ENCODE measurements at places on chromosomes 1 and 21.

DNA sequence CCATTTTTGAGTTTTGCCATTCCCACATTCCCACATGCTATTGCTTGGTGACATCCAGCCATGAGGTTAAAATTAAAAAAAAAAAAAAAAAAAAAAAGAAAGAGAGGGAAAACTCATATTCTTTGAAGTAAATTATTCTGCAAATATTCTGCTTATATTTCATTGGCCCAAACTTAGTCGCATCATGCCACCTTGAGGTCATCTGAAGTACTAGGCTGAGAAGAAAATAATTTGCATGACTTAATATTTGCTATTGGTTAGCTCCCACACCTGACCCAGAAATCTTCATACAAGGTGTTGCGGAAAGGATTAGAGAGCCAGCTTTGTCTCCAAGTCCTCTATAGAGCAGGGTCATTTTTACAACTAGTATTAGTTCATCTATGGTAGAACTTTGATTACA, 2206.0 kb downstream of the MRPL39 start:
- DNase-seq = no peak

DNA sequence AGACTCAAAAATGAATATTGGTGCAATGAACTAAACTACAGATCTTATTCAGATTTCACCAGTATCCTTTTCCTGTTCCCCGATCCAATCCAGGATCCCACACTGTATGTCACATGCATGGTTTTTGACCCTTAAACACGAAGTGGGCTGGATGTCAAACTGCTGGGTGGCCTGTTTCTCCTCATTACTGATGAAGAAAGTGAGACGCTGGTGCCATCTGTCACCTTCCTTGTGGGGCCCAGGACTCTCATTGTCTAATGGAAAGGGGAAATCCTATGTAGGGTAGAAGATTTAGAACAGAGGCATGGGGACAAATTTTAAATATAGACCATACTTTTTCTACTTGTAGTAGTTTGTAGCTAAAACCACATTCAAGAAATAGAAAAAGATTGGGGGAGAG, 56.2 kb downstream of the DISC1 start:
- DNase-seq = no peak

- no peak for DNase-seq
Measured at GRCh38 chr1:201882665-201883132, 6.0 kb upstream of the SHISA4 start.

DNA sequence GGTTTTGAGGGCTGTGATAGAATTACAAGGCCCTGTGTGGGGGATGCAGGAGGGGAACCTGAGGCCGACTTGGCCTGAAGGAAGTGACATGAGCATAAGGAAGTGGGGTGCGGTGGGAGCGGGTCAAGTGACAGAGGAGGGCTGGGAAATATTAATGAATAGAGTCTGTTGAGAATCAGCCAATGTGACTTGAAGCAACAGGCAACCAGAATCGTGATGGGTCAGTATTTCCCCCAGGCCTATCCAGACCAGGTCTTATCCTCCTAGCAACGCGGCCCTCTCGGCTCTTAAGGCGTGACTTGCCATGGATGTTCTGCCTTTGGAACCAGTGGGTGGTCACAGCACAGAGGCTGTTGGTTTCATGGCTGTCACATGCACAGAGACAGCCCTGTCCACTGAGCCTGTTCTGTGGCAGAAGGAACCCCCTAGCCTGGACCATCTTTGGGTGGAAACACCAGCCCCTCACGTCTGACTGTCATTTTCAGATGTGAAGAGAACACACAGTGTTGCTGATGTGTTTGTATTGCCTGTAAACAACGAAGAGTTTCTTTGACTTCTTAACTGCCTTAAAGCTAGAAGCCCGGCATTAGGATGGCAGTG, 468.8 kb downstream of the CAMTA1 start:
- no peak for DNase-seq

DNA sequence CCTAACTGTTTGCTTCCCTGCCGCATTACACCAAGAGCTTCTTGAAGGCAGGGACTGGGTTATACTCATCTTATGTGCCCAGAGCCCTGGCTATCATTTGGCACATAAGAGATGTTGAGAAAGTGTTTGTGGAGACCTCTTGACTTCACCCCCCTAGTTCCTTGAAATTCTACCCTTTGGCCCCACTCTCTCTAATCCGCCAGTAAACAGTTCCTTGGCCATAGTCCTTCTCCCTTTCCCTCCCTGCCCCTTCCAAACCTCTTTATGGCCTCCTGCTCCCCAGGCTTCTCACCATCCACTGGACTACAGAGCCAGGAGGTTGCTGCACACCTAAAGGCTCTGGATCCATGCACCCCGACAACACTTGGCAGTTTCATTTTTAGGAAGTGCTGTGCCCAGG, 1.5 kb upstream of the CDK18 start:
- no peak for DNase-seq

DNA sequence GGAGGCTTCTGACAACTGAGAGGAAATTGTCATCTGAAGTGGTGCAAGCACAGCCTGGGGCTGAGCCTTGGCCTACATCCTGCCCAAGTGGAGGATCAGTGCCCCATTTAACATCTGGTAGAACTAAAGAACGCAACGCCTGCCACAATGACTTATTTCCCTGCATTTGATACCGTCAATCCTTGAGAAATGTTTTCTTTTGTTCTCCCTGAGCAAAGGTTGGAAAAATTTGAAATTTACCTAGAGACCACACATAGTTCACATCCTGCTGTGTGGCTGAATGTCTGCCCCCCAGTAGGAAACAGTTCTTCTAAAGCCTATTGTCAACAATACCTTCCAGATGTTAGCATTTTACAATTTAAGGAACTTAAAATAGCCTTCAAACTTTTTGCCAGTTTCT, 5.6 kb upstream of the RGS4 start:
- no peak for DNase-seq

GRCh38 chr1:981955-982558, at the start of gene PERM1:
Gene PERM1, minus strand, starts transcription at chr1:982093. Its CDS starts 1,064 bp downstream, at chr1:981029.
- DNase-seq = no peak

DNA sequence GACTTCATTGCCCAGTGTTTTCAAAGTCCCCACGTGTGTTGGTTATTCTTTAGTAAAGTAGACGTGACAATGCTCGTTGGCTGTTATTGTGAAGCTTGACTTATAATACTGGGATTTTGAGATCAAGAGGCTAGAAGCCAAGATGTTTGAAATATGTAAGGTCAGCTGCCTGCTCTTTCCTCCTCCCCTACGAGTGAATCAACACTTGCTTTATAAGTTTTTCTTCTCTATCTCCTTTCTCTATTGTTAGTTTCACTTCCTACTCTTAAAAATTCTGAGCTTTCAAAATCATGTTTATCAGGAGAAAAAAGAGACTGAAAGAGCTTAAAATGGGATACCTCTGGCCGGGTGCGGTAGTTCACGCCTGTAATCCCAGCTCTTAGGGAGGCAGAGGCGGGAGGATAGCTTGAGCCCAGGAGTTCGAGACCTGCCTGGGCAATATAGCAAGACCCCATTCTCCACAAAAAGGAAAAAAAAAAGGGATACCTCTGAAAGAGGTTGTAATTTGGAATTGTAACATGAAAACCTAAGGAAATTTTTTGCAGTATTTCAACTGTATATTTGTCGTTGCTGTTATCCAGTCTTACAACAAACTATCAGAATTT, 72.0 kb downstream of the EPB41 start:
- DNase-seq = no peak

- no peak for DNase-seq
Measured at GRCh38 chr21:30251781-30252180, 31.0 kb downstream of the KRTAP24-1 start.

- no peak for DNase-seq
Measured at GRCh38 chr1:64459743-64460142, 10.2 kb upstream of the CACHD1 start.

- no peak for DNase-seq
Measured at GRCh38 chr1:67148516-67149178, 13.9 kb upstream of the C1orf141 start.

DNA sequence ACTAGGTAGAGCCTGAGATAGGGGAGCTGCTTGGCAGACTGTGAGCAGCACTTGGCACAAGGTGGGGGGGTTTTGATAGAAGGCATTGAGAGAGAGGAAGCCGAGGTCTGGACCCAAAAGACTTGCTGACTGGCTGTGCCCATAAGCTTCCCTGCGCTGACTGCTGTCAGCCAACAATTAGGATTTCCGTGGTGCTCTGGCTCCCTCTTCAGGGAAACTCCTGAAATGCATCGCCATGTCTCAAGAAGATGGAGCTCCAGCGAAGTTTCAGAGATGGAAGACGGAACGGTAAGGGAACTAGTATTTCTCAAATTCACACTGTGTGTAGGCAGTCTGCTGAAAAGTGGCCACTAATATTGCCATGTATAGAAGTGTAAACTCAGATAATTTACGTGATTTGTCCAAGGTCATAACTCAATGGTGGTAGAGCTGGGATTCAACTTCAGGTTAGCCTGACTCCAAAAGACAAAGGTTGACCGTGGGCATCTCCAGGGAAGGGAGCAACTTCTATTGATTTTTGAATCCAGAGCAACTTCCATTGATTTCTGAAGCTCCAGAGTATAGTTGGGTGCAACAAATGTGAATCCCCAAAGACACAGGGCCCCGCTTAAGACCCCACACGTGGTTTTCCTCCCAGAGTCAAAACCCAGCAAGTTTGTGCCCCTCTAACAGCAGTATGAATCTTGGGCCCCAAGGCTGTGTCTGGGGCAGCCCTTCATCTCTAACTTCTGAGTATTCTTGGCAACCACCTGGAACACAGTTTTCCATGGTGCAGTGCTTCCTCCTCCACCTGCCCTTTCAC, 44.5 kb upstream of the CRNN start:
- DNase-seq = no peak

GRCh38 chr21:45822429-45823099, 159.0 kb upstream of the COL6A1 start:
- DNase-seq = no peak

DNA sequence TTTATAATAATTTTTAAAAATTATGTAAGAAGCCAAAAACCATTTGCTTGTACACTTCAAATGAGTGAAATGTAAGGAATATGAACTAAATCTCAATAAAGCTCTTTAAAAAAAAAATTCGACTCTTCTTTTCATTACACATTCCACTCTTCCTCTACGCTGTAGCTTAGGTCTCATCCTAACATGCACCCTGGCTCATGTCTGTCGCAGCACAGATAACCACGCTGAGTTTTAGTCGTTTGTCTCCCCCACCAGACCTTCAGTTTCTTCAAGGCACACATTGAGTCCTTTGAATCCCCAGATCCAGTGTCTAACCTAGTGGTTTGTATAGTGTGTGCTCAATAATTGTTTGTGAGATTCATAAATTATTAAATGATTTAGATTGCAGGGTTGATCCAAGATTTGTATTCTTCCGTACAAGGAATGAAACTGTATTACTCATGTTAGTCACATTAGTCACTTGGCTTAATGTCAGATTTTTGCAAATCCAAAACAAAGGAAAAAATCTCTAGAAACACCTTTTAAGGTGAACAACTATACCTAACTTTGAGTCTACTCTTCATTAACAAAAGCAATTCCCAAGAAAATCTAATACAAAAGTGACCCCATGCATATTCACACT, 57.3 kb downstream of the SLC25A24 start:
- DNase-seq = no peak

- no peak for DNase-seq
Measured at GRCh38 chr1:24795236-24795635, 50.0 kb downstream of the CLIC4 start.

GRCh38 chr21:44865561-44866280, 7.8 kb downstream of the PTTG1IP start:
- DNase-seq = no peak

- DNase-seq = no peak
Measured at GRCh38 chr21:46392921-46393320, 65.8 kb upstream of the DIP2A start.

- no peak for DNase-seq
Measured at GRCh38 chr1:207670192-207670591, 25.3 kb downstream of the CR1L start.

GRCh38 chr1:161676958-161677689, 14.2 kb downstream of the FCGR2B start:
- no peak for DNase-seq

- DNase-seq = no peak
Measured at GRCh38 chr1:16498573-16499413, 15.3 kb downstream of the RNU1-1 start.

- no peak for DNase-seq
Measured at GRCh38 chr1:67724928-67725560, 40.0 kb downstream of the GADD45A start.

- DNase-seq = no peak
Measured at GRCh38 chr1:188062456-188062855, 1233.7 kb downstream of the PLA2G4A start.

DNA sequence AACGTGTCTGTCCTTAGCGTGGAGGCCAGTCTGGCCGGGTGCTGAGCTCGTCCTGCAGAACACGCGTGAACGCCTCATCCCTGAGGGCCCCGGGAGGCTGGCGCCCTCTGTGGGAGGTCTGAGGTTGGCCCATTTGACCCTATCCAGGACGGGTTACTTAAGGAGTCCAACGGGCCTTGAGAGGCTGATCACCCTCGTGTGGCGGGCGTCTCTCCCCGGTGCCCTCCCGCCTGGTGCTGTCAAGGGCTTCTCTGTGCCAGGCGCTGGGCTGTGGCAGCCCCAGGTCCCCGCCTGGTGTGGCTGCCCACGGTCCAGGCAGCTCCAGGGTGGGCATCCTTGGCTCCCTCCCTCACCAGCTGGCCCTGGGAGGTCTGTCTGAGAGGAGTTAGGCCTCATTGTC, 9.7 kb downstream of the SKI start:
- DNase-seq = no peak

DNA sequence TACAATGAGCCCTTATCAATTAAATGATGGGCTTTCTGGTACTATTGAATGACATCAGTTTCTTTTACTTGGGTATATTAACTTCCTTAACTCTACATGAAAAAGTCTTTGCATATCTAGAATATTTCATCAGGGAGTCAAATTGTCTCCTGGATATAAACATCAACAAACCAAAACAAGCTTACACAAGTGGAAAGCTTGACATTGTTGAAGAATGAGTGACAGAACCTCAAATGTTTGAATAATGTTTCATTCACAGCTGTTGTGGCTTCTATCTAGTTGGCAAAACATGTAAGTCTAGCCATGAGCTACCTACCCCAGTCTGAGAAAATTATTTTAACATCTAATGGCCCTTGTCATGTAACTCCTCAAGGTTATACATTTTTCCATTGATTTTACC, 604.8 kb upstream of the ADAMTS5 start:
- peak; percentile 87 for DNase-seq

GRCh38 chr1:59445040-59445439, 148.1 kb downstream of the FGGY start:
- peak; percentile 26 for DNase-seq

Measured in epithelial cell of prostate (primary cell).